ENCODE measurements at places on chromosomes 3 and 15.

GRCh38 chr3:77038930-77039605 lies 831 bp upstream of the ROBO2 start:
- H3K4me3 ChIP-seq: no peak overlapping the region
- H3K27ac ChIP-seq: no peak overlapping the region
- H3K36me3 ChIP-seq: no peaks in the 10 kb centered on the region
- H3K27me3 ChIP-seq: peaks cover 21% of the 10 kb centered on the region

DNA sequence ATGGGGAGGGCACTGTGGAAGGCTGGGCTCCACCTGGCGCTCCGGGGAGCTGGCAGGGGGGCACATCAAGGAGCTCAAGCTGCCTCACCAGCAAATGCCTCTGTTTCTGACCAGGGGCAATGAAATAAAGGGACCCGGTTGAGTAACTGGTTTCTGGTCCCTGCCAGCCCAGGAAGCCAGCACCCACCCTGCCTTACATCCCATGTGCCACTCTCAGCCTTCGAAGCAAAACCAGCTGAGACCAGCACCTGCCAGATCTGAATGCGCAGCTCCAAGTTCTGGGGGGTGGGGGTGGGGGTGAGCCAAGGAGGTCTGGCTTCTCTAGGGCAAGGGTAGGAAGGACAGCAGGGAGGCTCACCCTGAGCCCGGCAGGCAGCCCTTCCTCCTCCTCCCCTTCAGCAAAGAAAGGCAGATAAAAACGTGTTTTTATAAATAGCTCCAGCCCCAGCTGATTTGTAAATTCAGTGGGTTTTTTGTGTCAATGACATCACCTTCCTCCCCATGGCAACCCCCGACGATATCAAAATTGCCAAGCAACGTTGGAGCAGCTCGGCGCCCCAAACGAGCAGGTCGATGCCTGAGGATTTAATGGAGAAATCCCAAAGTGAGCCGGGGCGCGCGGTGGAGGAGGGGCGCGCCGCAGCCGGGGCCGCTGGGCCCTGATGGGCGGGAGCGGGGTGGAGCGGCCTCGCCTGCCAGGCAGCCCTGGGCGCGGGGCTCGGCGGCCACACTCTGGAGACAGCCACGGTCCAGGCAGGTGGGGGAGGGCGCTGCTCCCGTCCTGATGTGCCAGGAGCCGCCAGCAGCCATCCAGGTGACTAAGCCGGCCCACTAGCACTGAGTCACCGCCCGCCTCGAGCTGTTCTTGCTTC lies at the start of gene PAK6:
Gene PAK6, plus strand, starts transcription at position 532 of the 872 bp plus-strand sequence. CDS start 25,723 bp downstream, outside the sequence.
- H3K4me1 ChIP-seq: peaks cover 11% of the 10 kb centered on the region
- no peak for DNase-seq
- no peaks in the 10 kb centered on the region for H3K36me3 ChIP-seq
- H3K27me3 ChIP-seq: peaks cover 44% of the 10 kb centered on the region
- no peak within 1 kb of the TSS for H3K4me3 ChIP-seq

- H3K4me3 ChIP-seq: peak within 1 kb of the TSS; percentile 96
- H3K27ac ChIP-seq: peak within 1 kb of the TSS; percentile 93
- DNase-seq: peak; percentile 88
- no peaks in the 10 kb centered on the region for H3K27me3 ChIP-seq
- H3K36me3 ChIP-seq: no peaks in the 10 kb centered on the region
Observed at GRCh38 chr3:186567072-186567921, at the start of gene TBCCD1. TBCCD1 (minus strand) TSS chr3:186567339; CDS start chr3:186564329, 3,010 bp downstream.

DNA sequence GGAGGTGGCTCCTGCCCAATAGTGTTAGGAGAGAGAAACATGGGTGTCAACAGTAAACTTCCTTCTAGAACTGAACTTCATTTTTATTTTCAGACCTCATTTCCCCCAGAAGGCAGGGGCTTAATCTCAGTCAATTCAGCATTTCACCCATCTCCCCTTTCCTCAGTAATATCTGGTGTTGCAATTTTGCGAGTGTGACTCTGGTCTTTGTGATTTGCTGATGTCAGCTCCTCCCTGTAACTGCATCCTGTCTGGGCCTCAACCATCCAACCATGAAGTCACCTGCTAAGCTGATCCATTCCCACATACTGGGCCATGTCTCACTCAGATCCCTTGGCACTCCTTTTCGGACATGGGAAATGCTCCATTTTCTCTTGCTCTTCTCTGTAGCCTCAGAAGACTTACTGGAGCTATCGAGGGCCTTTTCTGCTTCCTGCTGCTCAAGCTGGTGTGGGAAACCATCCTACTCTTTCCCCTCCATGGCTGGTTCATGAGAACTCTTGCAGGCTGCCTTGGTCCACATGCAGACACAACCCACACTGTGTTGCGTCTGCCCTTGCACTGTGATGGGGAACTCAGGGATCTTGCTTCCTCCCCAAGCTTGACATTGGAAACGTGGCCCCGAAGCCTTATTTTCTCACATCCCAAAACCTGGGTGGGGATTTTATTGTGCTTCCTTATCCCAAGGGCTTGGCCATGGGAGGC lies 24.6 kb downstream of the CCR4 start:
- H3K4me1 ChIP-seq: peaks cover 29% of the 10 kb centered on the region
- no peaks in the 10 kb centered on the region for H3K27me3 ChIP-seq
- DNase-seq: no peak

DNA sequence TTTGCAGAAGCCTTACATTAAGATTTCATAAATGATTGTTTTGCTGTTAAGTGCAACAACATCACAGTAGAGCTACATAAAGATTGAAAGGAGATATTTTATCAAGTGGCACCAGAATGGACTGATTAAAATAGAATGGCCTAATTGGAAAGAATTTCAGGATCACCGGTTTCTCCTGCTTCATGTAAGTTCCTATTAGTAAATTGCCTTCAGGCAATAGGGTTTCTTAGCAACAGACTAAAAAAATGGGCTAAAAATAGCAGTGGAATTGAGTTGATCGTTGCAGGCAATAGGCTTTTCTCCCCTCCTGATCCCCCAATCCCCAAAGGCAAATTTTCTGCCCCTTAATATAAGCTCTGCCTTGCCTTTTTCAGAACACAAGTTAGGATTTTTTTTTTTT lies 917 bp downstream of the LNP1 start:
- H3K4me1 ChIP-seq: peaks cover 28% of the 10 kb centered on the region
- peak overlapping the region; percentile 77 for H3K4me3 ChIP-seq
- peak overlapping the region; percentile 87 for H3K27ac ChIP-seq
- DNase-seq: no peak
- no peaks in the 10 kb centered on the region for H3K36me3 ChIP-seq
- no peaks in the 10 kb centered on the region for H3K27me3 ChIP-seq

- no peak for DNase-seq
- H3K4me3 ChIP-seq: no peak overlapping the region
- no peaks in the 10 kb centered on the region for H3K4me1 ChIP-seq
- H3K27me3 ChIP-seq: no peaks in the 10 kb centered on the region
Observed at GRCh38 chr3:147089286-147089685, 317.1 kb downstream of the ZIC4 start.

DNA sequence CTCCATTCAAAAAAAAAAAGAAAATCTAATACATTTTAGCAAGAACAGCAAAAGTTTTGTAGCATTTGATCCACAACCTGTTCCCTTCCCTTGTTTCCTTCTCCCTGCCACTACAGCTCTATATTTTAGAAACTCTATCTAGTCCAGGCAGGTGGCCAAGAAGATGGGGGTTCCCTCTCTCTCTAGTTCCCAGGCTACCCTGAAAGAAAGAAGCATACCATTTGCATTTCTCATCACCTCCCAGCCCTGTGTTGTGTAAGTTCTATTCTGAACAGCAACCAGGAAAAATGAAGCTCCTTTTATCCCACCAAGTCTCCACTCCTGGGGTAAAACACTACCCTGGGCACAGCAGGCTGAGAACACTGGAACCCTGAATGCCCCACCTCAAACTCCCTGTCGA lies 100.0 kb downstream of the PCCB start:
- H3K4me1 ChIP-seq: no peaks in the 10 kb centered on the region
- H3K4me3 ChIP-seq: no peak overlapping the region
- H3K27me3 ChIP-seq: no peaks in the 10 kb centered on the region
- H3K36me3 ChIP-seq: peaks cover 33% of the 10 kb centered on the region
- no peak for DNase-seq

DNA sequence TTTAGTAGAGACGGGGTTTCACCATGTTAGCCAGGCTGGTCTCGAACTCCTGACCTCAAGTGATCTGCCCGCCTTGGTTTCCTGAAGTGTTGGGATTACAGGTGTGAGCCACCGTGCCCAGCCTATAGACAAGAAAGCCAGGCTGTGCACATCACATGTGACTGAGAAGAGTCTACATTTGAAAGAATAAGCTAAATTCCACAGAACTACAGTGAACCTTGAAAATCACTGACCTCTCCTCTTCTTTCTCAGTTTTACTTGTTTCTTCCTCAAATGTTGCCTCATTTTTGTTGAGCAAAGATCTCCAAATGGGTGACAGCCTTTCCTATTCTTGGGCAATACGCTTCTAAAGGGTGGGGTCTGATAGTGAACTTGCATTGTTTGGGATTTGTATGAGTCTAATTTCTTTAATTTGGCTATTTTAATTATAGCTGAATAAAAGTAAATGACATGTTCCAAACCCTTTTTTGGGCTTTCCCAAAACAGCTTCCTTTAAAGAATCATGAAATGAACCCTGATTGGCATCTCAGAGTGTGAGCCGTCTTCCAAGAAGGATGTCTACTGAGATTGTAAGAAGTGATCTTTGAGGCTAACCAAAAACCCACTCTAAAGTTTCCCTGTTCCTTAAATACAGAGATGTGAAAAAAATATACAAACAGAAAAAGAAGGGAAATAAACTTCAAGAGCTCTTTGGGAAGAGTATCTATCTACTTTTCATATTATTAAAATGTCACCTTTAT lies 21.6 kb upstream of the SPTBN5 start:
- no peak for DNase-seq
- peaks cover 4% of the 10 kb centered on the region for H3K4me1 ChIP-seq
- no peaks in the 10 kb centered on the region for H3K27me3 ChIP-seq
- no peak overlapping the region for H3K27ac ChIP-seq

GRCh38 chr3:45182915-45183871 lies 37.0 kb upstream of the CDCP1 start:
- H3K27me3 ChIP-seq: no peaks in the 10 kb centered on the region
- no peak for DNase-seq
- no peaks in the 10 kb centered on the region for H3K36me3 ChIP-seq
- H3K4me3 ChIP-seq: no peak overlapping the region
- H3K27ac ChIP-seq: no peak overlapping the region
- H3K4me1 ChIP-seq: no peaks in the 10 kb centered on the region

DNA sequence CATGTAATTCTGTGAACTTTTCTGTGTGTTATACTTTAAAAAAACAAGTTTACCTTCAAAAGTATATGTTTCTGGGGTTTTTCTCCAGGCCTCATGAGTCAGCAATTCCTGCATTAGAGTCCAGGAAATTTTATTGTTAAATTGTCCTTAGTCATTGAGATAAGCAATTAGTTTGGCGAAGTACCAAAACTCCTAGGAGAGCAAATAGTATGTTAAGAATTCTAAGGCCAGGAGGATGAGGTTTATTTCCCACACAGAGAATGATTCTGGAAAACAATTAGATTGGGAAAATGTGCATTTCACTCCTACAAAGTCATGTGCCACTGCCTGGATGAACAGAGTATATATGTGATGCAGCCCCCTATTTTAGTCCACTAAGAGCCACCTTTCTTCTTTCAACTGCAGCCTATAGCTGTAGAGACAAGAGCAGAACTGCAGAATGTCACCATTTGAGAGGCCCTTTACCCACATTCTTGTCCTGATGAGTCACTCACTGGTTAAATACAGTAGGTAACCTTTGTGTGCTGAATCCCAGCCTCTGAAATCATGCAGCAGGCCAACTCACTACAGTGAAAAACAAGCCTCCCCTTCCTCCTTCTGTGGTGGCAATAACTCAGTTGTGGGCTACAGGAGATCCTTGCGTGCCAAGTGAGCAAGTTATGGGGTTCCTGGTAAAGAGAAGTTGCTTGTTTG lies 452.8 kb upstream of the THBS1 start:
- H3K4me1 ChIP-seq: no peaks in the 10 kb centered on the region
- no peaks in the 10 kb centered on the region for H3K27me3 ChIP-seq
- H3K4me3 ChIP-seq: no peak overlapping the region
- no peak for DNase-seq

GRCh38 chr3:59107856-59108815 lies 58.3 kb upstream of the CFAP20DC start:
- H3K36me3 ChIP-seq: no peaks in the 10 kb centered on the region
- no peaks in the 10 kb centered on the region for H3K4me1 ChIP-seq
- H3K4me3 ChIP-seq: no peak overlapping the region
- no peak for DNase-seq
- H3K27me3 ChIP-seq: no peaks in the 10 kb centered on the region

- no peaks in the 10 kb centered on the region for H3K4me1 ChIP-seq
- no peaks in the 10 kb centered on the region for H3K36me3 ChIP-seq
- no peak overlapping the region for H3K4me3 ChIP-seq
- H3K27ac ChIP-seq: no peak overlapping the region
- H3K27me3 ChIP-seq: no peaks in the 10 kb centered on the region
Observed at GRCh38 chr15:68488290-68488689, 56.3 kb upstream of the ITGA11 start.

DNA sequence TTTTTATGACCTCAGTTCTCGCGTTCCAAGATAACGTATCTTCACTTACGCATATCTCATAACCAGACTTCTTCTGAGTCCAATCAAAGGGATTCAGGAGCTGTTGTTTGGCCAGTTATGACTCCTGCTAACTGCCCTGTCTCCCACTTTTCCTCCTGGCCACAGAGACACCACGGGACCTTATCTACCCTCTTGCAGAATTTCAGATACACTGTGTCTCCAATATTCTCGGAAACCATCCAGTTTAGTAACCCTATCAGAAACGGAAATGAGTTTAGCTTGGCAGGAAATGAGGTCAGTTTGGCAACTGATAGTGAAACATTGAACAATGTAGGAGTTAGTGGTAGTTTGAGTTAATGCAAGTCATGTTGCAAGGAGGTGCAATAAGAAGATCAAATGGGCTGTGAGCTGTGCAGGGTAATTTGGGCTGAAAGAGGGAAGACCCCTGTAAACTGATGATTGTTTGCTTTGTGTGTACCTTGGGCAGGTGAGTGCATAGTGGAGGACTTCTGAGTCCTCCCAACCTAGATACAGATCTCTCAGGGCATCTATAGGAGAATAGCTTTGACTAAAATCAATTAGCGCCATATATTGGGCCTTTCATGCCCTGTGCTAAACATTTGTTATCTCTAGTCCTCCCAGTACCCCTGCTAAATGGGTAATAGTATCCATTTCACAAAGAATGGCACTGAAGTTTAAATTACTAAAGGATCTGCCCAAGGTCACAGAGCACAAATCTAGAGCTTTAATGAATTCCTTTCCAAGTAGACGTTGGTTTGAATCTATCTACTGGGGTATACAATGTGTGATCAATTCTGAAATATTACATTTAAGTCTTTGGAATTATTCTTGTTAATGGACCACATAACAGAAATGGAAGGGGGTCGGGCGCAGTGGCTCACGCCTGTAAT lies 41.3 kb upstream of the PIK3CB start:
- no peaks in the 10 kb centered on the region for H3K27me3 ChIP-seq
- no peak overlapping the region for H3K27ac ChIP-seq
- H3K4me1 ChIP-seq: no peaks in the 10 kb centered on the region
- no peaks in the 10 kb centered on the region for H3K36me3 ChIP-seq
- no peak for DNase-seq
- H3K4me3 ChIP-seq: no peak overlapping the region

Measured in T-cell (primary cell).